ENCODE measurements at places on chromosomes 4 and X.

- no peak for DNase-seq
Observed at GRCh38 chr4:156560701-156561100, 410.9 kb downstream of the PDGFC start.

DNA sequence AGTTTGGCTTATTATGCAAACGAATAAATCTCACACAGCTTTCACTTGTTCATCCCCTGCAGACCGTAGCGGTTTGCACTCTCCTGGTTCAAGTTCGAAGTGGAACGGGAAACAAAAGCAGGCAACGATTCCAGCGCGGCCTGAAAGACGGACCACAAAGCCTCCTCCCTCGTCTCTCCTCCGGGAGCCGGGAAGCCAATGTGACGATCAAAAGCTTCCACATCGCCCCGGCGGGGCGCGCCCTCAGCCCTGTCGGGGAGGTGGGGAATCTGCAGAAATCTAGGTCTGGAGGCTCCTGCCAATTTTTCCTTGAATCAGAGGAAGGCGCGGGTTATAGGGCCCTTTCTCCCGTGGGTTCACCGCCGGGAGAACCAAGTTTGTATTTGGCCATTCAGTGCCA lies 16.9 kb upstream of the ZIC3 start:
- DNase-seq: no peak

DNA sequence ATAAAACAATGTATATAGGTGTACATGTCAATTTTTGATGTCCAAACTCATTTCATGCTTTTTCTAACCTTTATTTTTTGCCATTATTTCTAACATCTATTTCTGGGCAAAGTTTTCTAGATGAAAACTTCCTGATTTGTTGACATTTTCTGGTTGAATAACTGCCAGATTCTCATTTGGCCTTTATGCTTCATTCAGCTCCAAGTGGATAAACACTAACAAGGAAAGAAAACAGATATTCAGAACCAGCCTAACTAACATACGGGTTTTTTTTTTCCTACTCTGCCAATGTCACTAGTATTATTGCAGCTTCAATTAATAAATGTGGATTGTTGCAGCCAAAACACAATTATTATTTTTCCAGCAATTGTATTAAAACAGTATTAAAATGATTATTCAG lies 50.9 kb upstream of the RAP1GDS1 start:
- no peak for DNase-seq

DNA sequence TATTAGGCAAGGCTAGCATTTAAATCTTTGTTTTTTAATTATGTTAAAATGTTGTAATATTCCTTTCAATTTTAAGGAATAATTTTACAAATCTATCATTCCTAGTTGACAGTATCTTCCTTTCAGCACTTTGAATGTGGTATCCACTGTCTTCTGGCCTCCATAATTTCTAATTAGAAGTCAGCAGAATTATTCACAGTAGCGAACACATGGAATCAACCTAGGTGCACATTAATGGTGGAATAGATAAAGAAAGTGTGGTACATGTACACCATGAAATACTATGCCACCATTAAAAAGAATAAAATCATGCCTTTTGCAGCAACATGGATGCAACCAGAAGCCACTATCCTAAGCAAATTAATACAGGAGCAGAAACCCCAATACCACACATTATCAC lies 1887.8 kb downstream of the PCDH7 start:
- DNase-seq: no peak

DNA sequence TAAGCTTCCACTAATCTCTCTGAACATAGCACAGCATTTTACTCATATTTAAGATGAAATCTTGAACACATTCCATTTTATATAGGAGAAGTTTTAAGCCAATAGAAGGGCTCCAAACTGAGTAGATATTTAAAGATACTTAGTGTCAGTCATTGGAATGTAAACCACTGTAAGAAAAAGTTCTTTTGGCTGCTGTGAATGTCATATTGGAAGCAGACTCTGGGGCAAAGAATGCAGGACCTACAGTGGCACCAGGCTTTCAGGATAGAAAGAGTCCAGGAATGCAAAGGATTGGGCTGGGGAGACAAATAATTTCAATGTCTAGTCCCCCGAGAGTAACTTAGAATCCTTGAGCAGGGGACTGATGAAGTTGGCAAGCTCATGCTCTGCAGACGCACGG lies 1047.7 kb downstream of the STIM2 start:
- DNase-seq: no peak

DNA sequence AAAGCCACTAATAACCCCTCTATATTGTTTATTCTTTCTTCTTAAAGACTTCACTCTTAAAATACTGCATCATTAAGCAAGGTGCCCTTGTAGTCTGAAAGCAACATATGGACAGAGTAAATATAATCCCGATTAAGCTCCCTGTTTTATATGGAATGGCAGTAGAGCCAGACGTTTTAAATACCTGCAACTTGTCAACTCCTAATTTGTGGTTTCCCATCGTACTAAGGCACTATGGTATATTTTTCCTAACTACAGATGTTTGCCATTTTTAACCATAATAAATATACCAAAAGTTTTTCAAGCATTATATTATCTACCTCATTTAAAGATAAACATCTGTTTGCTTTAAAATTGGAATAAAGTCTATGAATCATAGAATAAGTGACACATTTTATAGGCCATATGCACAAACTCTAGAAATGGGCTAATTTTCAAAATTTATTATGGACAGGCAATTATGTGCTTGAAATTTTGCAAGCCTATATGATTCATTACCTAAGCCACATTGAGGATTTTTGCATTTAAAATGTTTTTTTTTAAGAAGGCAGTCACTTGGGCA lies 194.6 kb downstream of the FRMPD4 start:
- DNase-seq: no peak

GRCh38 chr4:133157460-133158160 lies 8.5 kb downstream of the PCDH10 start:
- no peak for DNase-seq

All from effector CD4-positive, alpha-beta T cell (primary cell).